HAP-1 (cell line): ENCODE measurements at places on chromosomes 5 and 9.

GRCh38 chr9:88749420-88749819 lies 214.4 kb downstream of the NXNL2 start:
- DNase-seq: no peak

DNA sequence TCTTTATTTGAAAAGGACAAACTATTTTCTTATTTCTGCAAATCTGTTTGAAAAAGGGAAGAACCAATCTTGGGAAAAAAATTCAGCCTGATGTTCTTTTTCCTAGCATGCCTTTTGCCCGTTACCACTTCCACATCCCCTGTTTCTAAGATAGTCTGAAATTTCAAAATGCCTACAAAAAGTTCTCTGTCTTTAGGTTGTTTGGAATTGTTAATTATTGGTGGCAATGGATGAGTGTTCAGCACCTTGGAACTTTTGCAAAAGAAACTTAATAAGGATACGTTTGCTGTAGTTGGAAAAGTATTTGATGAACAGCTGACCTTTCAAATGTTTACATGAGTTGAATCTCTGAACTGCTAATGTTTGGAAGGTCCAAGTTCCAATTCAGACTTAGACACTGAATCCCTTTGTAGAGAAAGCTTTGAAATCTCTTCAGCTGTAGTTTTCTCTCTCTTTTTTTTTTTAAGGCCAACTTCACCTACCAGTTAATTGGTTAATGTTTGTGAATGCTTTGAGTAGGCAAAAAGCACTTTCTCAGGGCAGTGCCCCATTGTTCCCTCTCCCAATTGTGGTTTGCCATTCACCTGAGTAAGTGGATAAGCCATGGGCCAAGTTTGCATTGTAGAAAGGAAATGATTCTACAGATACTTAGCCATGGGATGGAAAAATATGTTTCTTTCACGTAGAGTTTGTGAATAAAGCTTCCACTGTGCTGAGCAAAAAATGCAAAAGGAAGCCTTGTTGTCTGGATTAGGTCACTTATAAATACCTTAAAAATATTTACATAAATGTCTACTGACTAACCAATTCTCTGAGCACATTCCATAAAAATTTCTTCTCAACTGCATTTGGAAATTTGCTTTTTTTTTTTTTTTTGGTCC lies 156.4 kb upstream of the ELL2 start:
- no peak for DNase-seq

DNA sequence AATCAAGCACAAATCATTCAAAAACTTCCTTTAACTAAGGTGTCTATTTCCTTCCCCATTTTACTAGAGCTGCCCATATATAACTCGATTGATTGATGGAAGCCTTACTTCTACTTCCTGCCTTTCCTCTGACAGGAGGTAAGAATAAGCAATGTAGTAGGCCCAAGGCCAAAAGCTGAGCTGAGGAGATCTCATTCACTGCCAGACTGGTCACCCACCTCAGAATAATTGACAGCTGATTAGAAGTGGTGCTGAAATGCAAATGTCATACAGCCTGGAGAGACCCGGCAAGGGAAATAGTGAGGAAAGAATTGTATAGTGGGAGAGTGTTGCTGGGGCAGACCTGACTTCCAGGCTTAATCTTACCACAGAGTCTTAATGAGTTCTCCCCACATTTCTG lies 239.9 kb downstream of the SAXO1 start:
- no peak for DNase-seq

DNA sequence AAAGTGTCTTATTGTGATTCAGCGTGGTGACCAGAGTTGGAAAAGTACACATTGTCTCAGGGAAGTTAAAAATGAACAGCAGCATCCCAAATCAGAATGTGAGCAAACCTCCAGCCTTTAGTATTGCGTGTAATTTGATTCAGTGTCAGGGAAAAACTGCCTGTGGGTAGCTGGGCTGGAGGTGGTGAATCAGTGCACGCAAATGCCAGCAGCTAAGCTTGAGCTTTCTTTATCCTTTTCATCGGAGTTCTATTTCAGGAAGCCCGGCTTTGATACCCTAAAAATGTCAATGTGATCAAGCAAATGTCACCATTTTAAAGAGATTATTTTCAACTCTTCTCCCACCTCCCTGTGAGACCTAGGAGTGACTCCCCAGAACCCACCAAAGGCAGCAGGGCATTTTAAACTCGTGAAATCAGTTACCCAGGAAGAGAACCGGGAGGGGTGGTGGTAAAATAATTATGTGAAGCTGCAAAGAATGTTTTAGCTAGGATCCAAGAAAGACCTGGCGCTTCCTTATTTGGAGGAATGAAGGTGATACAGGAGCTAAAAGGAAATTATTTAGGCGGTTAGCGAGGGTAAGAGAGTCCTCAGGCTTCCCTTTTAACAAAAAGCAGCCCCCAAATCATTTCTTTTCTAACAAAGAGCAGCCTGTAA lies 25.7 kb upstream of the C5orf47 start:
- DNase-seq: no peak

DNA sequence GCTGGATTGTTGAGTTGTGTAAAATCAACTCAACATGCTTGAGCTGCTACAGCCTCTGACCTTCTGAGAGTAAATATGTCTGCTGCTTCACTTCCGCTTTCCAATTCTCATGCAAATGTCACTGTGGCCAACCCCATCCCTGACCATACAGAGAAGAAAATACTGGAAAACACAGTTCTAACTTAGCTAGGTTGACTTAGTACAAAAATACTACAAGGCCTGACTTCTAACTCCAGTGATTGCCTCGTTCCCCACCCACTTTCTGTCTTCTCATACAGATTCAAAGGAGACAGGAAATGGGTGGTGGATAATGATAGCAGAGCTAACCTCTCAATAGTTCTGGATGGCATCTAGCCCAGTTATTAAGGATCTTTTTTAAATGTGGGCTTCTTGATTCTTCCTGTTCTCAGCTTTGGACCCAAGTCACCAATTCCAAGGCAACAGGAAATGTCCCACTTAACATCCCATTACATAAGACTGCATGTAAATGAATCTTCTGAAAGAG lies 226.6 kb upstream of the SLC24A2 start:
- no peak for DNase-seq

DNA sequence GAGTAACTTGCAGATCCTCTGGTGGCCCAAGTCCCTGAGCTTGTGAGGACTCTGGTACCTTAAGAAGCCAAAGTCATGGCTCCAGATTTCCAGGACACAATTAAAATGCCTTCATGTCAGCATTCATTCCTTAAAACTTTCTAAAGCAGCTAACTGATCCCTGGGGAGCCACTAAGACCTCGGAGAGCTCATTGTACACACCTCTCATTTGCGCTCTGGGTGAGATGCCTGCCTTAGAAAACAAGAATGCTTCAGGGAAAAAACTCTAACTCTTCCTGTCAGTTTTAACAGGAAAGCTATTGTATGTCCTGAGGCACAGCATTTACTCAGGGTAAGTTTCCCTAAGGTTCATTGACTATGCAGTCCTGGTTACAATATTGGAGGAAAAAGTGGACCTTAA lies 285.0 kb downstream of the EFNA5 start:
- peak; percentile 76 for DNase-seq

DNA sequence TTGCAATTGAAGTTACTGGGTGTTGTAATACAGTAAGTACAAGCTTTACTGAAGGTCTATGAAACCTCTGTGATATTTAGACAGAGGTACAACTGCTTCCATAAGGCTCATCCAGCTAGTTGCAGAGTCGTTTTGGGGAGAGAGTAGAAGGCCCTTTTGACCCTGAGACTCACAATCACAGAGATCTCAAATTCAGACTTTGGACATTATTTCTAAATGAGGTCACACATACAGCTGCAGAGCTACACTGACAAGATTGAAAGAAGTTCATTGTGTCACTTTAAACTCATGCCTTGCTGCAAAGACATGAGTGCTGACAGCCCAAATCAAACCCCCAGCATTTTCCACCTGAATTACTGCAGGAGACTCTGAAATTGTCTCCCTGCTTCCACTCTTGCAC lies 205.9 kb upstream of the TMEM161B start:
- DNase-seq: no peak

- DNase-seq: no peak
Observed at GRCh38 chr5:138470322-138471051, 5.2 kb downstream of the EGR1 start.

DNA sequence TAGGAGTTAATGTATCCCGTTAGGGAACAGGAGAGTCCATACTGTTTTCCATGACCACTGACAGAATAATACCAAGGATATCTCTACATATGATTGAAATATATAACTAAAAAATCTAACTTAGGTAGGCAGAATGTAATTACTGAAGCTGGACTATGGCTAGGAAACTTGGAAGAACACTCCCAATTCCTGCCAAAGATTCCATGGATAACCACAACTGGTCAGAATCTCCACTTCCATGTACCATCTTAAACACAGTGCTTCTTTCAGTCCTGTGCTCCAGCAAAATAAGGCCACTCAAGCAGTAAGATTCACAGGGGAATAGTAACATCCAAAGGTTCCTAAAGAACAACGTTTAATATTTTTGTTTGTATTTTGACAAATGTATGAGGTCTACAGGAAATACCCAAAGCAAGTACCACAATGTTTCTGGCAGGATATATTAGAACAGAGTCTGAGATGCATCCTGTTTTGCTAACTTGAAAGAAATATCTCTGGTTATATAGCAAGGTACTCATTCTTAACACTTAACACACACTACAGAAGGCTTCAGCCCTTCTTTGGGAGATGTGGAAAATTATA lies 295.0 kb downstream of the ADAMTS6 start:
- no peak for DNase-seq

DNA sequence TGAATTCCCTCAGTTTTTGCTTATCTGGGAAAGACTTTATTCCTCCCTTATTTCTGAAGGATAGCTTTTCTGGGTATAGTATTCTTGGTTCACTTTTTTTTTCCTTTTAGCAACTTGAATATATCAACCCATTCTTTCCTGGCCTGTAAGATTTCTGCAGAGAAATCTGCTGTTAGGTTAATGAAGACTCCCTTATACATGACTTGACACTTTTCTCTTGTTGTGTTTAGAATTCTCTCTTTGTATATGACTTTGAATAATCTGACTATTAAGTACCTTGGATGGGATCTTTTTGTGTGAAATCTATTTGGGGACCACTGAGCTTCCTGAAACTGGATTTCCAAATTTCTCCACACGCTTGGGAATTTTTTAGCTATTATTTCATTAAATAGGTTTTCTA lies 55.0 kb upstream of the CDK5RAP2 start:
- DNase-seq: no peak

DNA sequence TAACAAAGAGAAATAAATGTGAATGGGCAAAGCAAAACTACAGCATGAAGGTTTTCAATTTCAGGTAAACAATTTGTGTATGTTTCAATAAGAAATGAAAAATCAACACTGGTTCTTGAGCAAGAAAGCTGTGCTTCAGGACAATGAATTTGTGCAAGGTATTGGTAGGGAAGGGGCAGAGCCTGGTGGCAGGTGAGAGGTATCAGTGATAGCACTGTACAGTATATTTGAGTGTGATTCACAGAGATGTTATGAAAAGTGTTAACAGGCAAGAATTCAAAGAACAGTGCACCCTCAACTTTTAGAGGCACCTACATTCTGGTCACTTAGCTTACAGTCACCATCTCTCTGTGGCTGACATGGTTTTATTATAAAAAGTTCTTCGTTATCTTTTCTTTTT lies 25.7 kb downstream of the PLPP1 start:
- DNase-seq: no peak

GRCh38 chr9:15999422-16000339 lies 446.8 kb downstream of the CCDC171 start:
- no peak for DNase-seq

GRCh38 chr9:93177676-93178075 lies 6.3 kb upstream of the WNK2 start:
- DNase-seq: no peak

DNA sequence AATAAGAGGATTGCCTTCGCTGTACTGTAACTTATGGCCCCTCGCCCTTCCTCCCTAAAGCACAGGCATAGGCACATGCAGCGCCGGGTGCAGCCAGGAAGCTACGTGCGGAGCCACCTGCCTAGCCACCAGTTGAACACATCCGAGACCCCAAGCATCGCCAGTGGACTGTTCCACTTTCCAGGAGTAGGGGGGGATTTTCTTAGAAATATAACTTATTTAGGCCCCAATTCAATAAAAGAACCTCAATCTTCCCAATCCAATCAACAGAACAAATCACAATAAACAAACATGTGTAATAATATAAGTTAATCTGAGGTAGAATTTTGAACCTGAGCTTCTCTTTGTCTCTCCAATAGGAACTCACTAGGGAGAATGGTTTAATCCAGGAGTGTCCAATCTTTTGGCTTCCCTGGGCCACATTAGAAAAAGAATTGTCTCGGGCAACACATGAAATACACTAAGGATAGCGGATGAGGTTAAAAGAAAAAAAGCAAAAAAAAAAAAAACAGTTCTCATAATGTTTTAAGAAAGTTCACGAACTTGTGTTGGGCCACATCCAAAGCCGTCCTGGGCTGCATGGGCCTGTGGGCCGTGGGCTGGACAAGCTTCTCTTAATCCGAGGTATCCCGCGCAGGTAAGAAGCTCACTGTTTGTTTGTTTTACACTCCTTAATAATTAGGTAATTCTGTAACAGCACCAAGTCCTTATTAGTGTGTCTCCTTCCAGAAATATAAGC lies 22.0 kb upstream of the NIPBL start:
- no peak for DNase-seq

DNA sequence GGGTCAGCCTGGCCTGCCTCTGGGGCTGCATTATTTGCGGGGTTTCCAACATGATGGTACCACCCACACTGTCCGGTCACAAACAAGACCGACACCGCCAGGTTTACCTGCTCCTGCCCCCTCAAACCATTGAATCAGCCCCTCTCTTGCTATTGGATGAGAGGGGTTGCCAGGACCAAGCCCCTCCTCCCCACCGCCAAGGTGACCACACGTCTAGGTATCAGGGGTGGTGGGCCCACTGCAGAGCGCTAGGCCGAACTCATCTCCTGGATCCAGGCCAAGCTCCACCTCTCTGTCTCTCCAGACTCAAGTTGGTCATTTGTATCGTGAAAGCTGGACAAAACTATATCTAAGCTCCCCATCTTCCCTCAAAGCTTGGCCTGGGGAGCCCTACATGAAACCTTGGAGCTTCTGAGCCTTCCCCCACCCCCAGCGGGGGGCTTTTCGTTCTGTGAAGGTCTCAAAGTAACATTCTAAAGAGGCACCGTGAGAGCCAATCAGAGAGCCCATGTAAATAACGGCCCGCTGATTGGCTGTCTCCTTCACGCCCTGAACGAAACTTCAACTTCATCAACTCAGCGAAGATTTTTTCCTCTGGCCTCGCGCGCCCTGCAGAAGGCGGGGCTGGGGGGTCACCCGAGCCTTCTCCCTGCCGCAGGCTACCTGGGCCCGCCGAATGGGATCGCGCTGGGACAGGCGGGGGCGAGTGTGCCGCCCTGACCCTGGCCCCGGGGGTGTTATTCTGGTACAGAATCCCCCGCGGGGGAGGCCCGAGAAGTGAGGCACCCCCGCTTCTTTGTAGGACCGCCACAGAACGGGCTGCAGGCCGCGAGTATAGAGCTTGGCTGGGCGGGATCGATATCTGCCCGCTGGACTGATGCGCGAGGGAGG lies 49.6 kb upstream of the PSD2 start:
- no peak for DNase-seq

DNA sequence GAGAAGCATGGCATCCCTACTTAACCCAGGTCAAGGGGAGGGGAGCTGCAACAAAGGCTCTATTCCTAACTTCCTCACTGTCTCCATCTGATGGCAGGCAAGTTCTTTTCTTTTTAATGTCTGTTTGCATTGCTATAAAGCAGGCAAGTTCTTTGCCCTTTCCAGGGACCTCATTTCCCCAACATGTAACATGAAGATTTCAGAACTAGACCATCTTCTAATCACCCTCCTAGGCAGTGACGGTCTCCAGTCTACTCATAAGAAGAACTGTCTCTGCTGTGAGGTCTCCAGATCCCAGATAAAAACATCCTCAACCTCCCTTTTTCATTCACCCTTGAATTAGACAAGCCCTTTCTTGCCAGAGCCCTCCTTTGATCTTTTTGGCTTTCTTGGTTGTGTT lies 42.1 kb downstream of the PPP1R2B start:
- no peak for DNase-seq

GRCh38 chr5:81694726-81695125 lies 56.2 kb downstream of the SSBP2 start:
- no peak for DNase-seq
